AG09319 (cell line): ENCODE measurements at places on chromosomes 16 and 17.

- DNase-seq, result no peak
Observed at GRCh38 chr16:23333034-23333579, 31.0 kb downstream of the SCNN1B start.

DNA sequence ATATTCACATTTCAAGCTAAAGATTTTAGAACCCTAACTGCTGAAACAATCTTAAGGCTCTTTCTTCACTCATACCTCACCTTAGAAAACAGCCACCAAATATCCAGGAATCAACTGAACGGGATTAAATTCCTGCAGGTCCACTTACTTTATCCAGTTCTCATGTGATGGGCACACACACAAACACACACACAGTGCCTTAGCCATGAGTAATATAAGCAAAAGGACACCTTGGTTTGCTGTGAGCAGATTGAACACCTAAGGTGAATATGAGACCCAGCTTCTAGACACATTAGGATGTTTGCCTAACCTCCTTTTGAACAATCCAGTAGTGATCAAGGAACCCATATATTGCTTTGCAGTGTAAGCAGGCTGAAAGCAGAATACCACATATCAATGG is 81.5 kb downstream of the TUBD1 start:
- DNase-seq, result no peak

DNA sequence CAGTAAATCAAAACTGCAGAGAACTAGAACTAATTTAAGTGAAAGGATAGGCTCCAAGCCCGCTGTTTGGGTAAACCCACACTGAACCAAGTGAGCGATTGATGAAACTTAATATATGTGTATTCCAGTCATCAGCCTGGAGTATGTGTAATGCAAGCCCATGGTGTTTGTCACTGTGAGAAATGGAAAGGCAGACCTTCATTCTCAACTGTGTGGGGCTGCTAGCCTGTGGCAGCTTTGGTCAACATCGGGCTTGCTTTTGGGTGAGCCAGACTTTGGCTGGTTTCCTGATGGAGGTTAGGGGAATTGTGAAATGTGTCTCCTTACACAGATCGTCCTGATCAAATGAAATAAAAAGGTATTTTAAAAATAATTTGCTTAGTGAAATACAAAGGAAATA is 279.9 kb downstream of the IRX3 start:
- no peak for DNase-seq

DNA sequence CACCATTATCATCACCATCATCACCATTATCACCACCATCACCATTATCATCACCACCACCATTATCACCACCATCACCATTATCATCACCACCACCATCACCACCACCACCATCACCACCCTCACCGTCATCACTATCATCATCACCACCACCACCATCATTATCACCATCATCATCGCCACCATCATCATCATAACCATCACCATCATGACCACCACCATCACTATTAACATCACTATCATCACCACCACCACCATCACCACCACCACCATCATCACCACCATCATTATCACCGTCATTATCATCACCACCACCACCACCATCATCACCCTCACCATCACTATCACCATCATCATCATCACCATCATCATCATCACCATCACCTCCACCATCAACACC is 9.1 kb downstream of the FOXL1 start:
- DNase-seq, result no peak

GRCh38 chr16:68660359-68660795 is 15.3 kb downstream of the CDH3 start:
- no peak for DNase-seq

- DNase-seq, result no peak
Observed at GRCh38 chr17:56723421-56723820, 110.3 kb downstream of the C17orf67 start.

DNA sequence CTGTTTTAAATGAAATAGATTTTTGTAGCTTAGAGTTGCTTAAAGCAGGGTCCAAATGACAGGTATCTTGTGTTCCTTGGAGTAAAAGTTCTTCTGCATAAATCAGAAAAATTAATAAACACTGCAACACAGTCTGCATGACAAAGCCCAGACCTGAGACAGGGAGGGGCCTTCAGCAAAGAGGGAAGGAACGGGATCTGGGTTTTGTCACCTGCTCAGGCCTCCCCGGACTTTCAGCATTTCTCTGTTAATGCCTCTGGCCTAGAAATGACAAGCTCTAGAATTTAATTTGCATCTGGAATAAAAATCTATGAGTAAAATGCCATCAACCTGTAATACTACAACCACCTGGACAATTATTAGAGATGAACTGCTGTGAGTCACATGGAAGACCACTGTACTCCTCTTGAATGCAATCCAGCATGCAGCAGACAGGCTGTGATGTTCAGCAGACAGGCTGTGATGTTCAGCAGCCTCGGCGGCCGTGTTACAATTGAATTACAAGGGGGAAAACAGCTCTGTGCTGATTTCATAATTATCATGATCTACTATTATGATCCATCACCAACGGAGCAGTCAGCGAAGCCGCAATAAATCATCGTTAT is 170.2 kb downstream of the TOX3 start:
- DNase-seq, result no peak

- no peak for DNase-seq
Observed at GRCh38 chr17:30823421-30823820, 1.1 kb downstream of the CRLF3 start.

- no peak for DNase-seq
Observed at GRCh38 chr16:16111639-16112038, 111.7 kb downstream of the ABCC6 start.

DNA sequence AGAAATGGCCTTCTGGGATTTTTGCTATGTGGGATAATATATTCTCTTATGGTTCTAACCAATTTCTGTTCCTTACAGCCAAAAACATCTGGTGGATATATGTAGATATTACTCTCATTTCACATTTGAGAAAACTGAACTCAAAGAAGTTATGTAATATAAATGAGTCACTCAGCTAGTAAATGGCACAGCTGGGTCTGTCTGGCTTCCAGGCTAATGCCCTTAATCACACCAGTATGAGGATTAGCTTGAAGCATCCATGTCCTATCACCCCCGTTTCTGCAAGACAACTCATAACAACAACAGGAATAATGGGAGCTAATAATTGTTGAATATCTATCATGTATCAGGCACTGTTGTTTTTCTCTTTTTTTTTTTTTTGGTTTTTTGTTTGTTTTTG is 34.4 kb upstream of the USP7 start:
- DNase-seq, result peak; percentile 25

DNA sequence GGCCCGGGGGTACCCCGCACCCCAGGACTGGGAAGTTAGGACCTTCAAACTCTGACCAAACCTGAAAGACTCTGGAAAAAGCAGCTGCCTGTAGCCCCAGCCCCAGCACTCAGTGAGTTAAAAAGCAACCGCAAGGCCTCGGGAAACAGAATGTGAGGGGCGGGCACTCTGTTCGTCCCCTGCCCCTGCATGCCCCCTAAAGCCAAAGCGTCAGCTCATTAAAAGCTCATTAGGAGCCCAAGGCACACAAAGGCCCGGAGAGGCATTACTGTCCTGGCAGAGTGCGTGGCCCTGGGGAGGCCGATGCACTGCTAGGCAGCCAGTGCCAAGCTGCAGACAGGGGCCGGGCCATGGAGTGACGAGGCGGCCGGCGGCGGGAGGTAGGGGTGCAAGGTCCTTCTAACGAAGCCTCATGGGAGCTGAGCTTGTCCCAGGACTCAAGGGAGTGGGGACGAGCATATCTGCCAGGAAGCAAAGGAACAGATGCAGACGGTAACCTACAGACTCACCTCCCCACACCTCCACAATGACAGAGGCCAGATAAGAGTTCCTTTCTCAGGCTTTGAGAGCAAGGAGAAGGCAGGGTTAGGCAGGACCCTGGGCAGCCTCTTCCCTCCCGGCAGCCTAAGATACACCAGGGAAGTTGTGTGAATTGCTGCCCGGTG is 116.8 kb downstream of the ENGASE start:
- DNase-seq, result no peak

- DNase-seq, result no peak
Observed at GRCh38 chr17:44247440-44247841, 20.5 kb downstream of the SLC4A1 start.

- no peak for DNase-seq
Observed at GRCh38 chr16:11356573-11357331, 11.5 kb downstream of the RMI2 start.

DNA sequence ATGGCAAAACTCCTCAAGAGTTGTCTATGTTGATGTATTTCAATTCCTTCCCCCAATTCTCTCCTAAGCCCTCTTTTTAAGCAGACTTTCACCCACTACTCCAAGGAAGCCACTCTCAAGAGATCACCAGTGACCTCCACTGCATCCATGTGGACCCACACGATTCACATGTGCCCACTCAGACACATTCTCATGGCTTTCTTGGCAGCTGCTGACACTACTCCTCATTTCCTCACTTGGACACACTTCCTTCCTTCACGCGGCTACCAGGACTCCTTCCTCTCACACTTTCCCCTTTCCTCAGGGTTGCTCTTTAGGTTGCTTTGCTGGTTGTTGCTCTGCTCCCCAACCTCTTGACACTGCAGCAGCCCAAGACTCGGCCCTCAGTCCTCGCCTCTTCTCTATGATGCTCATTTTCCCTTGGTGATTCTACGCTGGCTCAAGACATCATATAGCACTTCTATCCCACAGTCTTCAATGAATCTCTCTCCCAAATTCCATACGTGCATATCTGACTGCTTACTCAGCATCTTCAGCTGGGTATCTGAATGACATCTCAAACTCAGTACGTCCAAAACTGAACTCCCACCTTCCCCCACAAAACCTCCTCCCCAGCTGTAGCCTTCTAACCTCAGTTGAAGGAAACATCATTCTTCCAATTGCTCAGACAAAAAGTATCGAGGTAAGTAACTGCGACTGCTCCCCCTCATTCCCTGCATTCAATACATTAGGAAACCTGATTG is 28.2 kb downstream of the HELZ start:
- DNase-seq, result no peak

DNA sequence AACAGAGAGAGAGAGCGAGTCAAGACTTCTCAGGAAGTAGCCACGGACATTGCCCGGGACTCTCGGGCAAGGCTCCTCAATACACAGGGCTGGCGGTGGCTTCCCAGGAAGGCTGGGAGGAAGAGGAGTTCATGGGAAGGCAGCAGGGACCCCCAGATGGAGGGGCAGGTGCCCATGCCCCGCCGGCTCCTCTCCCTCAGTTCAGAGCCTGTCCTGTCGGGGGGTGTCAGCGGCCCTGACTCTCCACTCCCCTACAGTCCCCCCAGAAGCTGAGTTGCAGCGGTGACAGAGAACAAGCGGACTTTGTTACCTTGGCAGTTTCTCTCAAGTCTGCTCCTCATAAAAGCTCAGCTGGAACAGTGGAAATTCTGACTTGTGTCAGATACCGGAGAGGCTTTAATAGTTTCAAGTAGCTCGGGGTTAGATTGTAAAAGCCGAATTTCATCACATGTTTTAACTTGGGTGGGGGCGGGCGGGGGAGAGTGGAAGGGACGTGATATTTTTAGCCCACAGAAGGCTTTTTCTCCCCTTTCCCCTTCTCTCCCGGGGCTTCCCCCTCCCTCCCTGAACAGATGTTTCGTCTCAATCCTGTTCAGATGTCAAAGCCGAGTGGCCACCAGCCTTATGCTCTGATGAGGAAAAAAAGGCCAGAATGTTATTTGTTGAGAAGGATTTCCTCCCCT is 65.2 kb downstream of the NKD1 start:
- DNase-seq, result no peak

- no peak for DNase-seq
Observed at GRCh38 chr17:78394209-78394608, 15.8 kb downstream of the PGS1 start.

DNA sequence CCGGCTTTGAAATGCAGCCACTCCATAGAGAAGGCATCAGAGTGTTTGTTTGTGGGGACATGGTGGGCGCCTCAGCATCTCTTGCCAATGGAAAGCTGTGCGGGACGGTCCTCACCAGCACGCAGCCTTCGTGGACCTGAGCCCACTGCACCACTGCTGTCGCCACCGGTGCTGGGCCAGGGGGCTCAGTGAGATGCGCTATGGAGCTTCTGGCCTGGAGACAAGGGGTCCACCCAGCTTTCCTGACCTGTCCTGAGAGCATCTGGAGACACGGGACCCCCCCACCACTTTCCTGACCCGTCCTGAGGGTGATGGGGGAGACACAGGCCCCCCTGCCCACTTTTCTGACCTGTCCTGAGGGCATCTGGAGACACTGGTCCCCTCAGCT is 79.4 kb downstream of the LMF1 start:
- no peak for DNase-seq

- no peak for DNase-seq
Observed at GRCh38 chr16:57367116-57367752, 5.1 kb upstream of the CX3CL1 start.

- no peak for DNase-seq
Observed at GRCh38 chr17:74941128-74941725, 5.5 kb downstream of the OTOP3 start.

DNA sequence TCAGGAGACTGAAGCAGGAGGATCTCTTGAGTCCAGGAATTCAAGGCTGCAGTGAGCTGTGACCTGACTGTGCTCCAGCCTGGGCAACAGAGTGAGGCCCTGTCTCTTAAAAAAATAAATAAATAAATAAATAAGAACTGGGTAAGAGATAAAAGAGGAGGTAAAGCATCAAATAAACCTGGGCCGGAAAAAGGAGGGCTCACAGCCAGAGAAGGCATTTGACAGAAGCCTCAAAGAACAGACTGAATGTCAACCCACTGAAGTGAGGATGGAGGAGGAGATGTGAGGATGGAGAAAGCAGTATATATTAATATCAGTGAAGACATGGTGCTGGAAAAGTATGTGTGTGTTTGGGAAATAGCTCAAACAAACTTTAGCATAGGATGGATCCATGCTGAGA is 6.1 kb downstream of the NOG start:
- DNase-seq, result no peak

DNA sequence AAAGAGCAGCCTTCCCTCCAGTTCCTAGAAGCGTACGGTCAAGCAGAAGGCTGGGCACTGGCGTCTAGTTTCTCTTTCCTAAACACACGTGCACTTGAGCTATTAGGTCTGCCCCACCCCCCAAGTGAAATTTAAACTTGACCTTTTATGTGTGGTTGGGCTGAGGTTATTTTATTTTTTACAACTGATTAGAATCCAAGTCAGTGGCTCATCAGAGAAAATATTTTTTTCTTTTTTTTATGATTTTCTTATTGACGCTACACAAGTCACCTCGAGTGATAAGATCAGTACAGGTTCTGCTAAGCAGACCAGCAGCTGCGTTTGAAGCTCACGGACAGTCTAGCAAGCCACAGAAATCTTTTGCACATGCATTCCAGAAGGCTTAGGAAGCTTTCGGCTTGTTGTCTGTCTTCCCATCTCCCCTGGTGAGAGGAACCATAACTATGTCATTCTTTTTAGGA is 95.1 kb downstream of the ZFHX3 start:
- no peak for DNase-seq

DNA sequence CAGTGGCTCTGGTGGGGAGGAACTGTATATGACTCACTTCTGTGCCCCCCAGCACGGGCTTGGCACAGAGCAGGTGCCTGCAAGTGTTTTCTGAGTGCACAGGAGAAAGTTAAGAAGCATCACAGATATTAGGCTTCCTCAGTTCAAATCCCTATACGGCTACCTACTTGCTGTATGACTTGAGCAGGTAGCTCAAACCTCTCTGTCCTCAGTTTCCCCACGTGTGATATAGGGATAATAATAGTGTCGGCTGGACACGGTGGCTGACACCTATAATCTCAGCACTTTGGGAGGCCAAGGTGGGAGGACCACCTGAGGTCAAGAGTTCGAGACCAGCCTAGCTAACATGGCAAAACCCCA is 95.7 kb downstream of the C16orf78 start:
- DNase-seq, result no peak
